Stimulated activated naive CD4-positive, alpha-beta T cell (primary cell): ENCODE measurements at places on chromosomes 7 and 10.

- DNase-seq = no peak
Measured at GRCh38 chr7:140416560-140416959, 12.7 kb downstream of the RAB19 start.

DNA sequence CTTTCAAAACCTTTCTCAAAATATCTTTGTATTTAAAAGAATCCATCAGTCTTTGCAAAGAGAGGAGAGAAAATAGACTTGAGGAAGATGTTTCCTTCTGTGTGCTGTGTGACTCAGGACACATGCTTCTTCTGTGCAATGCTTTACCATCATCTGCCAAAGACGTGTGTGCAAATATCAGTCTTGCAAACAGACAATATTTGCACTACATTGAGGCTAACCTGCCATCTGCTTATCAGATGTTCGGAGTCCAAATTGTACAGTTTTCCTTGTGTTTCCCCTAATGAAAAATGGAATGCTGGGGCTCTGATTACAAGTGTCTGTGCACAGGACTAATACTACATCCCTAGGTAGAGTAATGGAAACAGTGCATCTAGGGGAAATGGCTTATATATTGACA is 353.1 kb upstream of the LRRTM3 start:
- no peak for DNase-seq

GRCh38 chr7:115410434-115410820 is 488.5 kb downstream of the MDFIC start:
- DNase-seq = no peak

GRCh38 chr10:22736134-22736533 is 21.8 kb upstream of the PIP4K2A start:
- DNase-seq = no peak

- DNase-seq = no peak
Measured at GRCh38 chr10:20327954-20328353, 511.7 kb downstream of the PLXDC2 start.

GRCh38 chr7:74498354-74498753 is 44.6 kb downstream of the GTF2IRD1 start:
- DNase-seq = no peak

DNA sequence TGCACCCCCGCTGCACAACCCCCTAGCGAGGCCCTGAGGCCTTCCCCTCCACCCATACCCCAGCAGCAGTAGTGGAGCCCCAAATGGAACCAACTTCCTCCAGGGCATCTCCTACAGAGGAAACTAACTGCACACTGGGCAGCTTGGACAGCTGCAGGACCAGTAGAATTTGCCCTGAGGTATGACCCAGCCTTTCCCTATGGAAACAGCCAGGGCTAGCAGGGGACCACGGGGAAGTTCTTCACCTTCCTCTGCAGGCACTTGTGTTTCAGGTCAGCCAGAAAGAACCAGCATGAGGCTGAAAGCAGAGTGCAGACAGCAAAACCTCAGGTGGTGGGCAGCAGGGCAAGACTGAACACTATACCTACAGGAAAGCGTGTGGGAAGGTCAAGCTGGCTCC is 5.7 kb upstream of the EEPD1 start:
- DNase-seq = no peak
